ENCODE measurements at places on chromosomes 2 and 18.

GRCh38 chr2:30109856-30110255, 37.0 kb upstream of the YPEL5 start:
- no peak for DNase-seq

- DNase-seq = no peak
These were observed 344.5 kb downstream of the LRRTM1 start for GRCh38 chr2:79960035-79960434.

DNA sequence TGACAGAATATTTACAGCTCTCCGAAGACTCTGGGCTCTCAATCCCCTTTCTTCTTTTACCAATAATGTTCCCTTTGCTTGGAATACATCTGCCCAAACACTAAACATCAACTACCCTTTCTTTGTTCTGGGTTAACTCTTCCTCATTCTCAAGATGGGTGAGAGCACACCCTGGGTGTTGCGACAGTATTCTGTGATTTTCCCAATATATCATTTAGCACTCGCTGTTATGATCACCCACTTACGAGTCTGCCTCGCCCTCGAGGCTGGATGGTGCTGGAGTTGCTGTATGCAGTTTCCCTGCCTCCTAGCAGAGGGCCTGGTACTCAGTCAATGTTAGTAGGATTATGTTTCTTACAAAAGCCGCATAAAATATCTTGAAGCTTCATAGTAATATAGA, 93.2 kb downstream of the SOCS6 start:
- DNase-seq = no peak

- no peak for DNase-seq
These were observed 116.7 kb upstream of the STK17B start for GRCh38 chr2:196288006-196288538.

DNA sequence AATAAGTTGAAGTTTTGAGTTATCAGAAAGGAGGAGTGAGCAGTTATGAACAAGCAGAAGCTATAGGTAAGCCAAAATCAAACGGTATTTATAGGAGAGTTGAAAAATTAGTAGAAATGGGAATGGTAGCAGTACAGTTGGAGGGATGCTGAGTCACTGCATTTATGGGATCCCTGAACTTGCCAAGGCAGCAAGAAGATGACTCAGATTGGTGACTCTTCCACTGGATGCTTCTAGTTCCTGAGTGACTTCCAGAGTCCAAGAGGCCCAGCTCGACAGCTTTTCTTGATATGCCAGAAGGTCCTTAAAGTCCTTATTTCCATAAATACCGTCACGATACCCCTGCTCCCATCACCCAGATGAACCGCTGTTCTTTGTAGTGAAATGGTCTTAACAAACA, 31.1 kb upstream of the ACTR3 start:
- DNase-seq = no peak

- DNase-seq = no peak
These were observed 42.9 kb downstream of the BOLA3 start for GRCh38 chr2:74104839-74105238.

DNA sequence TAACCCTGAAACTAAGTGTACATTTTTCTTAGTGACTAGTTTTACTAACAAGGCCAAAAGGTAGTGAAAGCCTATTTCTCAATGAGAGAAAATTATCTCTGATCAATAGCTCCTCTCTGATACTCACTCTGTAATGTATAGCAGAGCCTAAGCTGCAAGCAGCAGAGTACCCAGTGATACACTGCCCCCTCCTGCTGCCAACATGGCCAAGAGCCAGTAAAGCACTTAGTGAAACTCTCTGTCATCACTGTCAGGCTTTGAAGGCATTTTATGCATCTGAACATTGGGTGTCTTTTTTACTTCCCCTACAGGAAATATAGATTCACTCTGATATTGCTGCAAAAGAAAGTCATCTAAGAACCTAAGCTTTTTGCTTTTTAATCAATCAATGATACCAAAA, 784.1 kb upstream of the CDH7 start:
- no peak for DNase-seq

GRCh38 chr2:215378045-215378444, 57.8 kb downstream of the FN1 start:
- no peak for DNase-seq

GRCh38 chr2:166895243-166895642, 7.0 kb downstream of the XIRP2 start:
- DNase-seq = no peak

DNA sequence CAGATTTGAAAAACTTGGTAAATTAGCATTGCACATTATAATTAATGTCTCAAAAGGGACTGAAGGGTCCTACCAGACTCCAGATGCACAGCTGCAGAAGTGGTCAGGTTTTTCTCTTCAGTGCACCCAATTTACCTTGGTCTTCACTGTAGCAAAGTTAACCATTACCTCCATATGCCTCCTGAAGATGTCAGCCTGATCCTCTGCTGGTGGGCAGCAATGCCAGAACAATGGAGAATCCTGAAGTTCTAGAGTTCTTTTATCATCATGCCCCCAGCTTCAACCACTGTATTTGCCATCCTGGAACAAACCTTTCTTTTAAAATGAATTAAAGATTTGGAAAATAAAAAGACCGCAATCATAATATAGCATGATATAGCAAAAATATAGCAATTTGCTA, 1774.8 kb upstream of the CELF4 start:
- no peak for DNase-seq

DNA sequence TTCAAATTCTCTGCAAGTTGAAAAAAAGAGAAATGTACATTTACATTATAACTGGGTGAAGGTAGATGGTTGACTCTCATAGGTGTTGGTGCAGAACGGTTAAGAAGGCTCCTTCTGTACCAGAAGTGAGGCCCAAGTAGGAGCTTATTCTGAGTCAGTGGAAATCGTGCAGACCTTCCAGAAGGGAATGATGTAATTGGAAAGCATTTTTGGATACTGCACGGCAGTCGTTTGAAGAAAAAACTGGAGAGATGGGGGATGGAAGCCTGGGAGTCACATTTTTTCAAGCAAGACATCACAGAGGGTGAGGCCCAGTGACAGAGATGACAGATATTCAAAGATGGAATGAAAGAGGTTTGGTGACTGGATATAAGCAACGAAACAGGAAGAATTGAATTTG, 39.4 kb downstream of the HRH4 start:
- no peak for DNase-seq

DNA sequence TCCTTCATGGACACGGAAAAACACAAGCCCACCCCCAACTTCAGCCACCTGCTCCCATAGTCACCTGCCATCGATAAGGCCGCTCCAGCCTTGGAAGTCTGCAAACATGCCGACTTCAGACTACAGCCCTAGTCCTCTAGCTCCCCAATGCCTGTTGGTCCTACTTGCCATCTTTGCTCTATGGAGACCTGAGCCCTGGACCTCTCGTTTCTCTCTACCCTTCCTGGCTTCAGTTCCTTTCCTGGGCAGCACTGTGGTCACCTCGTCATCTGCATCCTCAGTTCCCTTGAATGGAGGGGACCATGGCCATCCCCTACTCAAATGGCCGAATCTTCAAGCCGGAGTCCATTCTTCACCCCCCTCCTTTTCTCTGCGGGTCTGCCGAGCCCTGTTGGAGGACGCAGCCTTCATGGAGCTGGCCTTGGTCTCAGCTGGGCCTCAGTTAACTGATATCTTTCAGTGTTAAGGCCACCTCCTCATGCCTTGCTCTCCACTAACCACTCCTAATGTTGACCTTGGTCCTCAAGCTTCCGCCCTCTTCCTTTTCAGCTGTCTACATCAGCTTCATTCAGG, 47.7 kb upstream of the GBX2 start:
- DNase-seq = no peak

GRCh38 chr2:185796758-185797157, 58.2 kb downstream of the FSIP2 start:
- DNase-seq = no peak

DNA sequence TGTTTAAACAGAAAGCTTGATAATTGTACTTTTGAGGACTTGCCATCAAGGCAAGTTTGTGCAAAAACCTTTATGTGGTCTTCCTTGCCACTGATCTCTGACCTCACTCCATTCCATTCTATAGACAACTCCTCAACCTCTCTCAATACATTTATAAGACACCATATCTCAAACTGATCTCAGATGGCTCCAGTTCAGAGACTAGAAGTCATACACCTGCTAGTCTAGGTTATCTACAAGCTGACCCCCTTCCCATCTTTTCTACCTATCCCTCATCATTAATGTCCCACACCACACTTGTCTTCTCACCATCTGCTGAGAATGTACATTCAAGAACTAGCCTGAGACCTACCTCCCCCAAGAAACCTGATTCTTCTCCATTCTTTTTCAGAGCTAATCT, 113.1 kb downstream of the METTL8 start:
- DNase-seq = no peak

DNA sequence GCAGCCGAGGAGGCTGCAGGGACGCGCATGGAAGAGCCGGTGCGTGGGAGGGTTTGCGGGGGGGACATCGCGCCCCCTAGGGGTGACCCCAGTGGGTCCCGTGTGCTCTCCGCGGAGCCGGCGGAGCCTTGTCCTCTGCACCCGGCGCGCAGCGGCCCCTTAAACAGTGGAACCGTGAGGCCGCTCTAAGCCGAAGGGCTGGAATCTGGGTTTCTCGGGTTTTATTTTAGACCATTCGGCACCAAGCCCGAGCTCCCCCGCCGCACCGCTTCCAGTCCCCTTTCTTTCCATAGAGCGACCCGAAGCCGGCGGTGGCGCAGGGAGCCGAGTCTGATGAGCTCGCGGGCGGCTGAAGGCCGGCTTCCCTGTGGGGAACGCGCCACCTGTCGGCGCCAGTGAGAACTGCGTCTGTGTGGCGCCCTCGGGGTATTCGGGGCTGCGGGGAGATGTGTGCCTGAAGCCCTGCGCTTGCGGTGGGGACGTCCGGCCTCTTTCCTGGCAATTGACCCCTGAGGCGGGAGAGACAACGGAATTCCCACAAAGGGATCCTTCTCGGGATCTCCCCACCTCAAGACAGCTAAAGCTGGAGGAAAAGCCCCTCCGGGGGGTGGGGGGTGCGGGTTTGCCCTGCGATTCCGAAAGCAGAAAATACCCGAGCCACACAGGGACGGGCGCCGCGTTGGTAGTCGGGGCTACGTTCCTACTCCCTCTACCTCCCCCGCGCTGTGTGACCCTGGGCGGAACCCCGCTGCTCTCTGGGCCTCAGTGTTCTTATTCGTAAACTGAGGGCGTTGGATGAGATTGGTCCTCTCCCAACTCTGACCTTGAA, 8.2 kb upstream of the EN1 start:
- peak; percentile 90 for DNase-seq

DNA sequence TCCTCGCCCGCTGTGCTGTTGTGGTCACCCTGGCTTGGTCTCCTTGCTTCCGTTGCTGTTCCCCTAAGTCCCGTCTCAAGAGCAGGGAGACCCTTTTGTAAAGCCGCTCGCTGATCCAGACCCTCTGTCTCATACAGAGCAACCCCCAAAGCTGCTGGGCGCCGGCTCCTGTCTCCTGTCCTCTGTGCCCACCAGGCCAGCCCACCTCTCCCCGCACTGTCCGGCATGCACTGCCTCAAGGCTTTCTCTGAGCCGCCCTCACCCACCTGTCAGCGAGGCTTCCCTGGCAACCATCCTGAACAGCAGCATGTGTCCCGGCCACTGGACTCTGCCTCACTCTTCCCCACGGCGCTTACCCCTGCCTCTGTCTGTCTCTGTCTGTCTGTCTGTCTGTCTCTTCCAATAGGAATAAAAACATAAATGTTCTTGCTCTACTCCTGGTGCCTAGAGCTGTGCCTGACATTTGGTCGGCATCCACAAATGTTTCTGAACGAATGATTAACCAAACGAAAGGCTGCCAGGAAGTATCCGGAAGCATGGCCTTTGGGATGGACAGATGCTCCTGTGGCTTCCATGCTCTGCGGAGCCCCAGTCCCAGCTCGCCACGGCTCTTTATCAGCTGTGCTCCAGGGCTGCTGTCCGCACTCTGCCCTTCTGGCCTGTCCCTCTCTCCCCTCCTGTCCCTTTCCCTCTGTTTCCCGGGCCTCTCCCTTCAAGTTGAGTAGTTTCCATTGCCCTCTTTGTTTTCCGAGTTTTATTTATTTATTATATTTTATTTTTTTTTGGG, 7.8 kb downstream of the COLEC11 start:
- no peak for DNase-seq

DNA sequence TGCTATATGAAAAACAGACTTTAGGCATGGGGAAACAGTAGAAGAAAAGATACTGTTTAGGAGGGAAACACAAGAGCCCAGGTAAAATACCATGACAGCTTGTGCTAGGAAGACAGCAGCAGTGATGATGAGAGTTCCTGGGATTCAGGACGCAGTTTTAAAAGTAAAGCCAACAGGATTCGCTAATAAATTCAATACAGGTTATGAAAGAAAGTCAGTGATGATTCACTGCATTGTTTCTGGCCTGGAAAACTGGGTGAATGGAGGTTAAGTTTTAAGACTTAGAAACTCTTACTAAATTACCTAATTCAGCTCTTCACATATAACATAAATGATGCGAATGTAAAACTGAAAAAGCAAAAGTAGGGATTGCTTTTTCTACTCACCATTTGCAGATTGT, 27.9 kb upstream of the RNU4ATAC start:
- no peak for DNase-seq

- DNase-seq = no peak
These were observed 1.3 kb upstream of the IL1R1 start for GRCh38 chr2:102141011-102141943.

GRCh38 chr2:84694088-84694622, 177.9 kb downstream of the DNAH6 start:
- DNase-seq = no peak

- DNase-seq = no peak
These were observed 57.9 kb downstream of the FAM171B start for GRCh38 chr2:186751790-186752189.

Data from GM10248 (cell line).